ENCODE measurements at places on chromosomes 2 and 18.

DNA sequence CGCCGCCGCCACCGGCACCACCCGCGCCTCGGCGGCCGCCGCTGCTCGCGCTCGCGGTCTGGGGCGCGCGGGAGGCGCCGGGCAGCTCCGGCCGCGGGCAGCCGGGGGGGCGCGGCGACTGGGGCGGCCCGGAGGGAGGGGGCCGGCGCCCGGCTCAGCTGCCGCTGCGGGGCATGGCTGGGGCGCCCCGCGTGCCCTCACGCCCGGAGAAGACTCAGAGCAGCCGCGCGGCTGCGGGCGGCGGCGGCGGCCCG lies 295 bp downstream of the GAREM1 start:
- H3K4me1 ChIP-seq, result peaks cover 5% of the 10 kb centered on the region
- peak overlapping the region; percentile 77 for H3K4me3 ChIP-seq
- H3K27me3 ChIP-seq, result no peaks in the 10 kb centered on the region
- no peaks in the 10 kb centered on the region for H3K36me3 ChIP-seq

- no peaks in the 10 kb centered on the region for H3K36me3 ChIP-seq
- H3K4me3 ChIP-seq, result no peak overlapping the region
- H3K27me3 ChIP-seq, result no peaks in the 10 kb centered on the region
- peaks cover 11% of the 10 kb centered on the region for H3K4me1 ChIP-seq
- H3K27ac ChIP-seq, result no peak overlapping the region
Measured at GRCh38 chr2:235544689-235544969, 50.8 kb downstream of the AGAP1 start.

GRCh38 chr2:25822190-25823117 lies 55.8 kb downstream of the ASXL2 start:
- H3K4me1 ChIP-seq, result no peaks in the 10 kb centered on the region
- H3K4me3 ChIP-seq, result no peak overlapping the region
- H3K36me3 ChIP-seq, result no peaks in the 10 kb centered on the region
- no peaks in the 10 kb centered on the region for H3K27me3 ChIP-seq

- DNase-seq, result no peak
- H3K4me3 ChIP-seq, result no peak overlapping the region
- no peaks in the 10 kb centered on the region for H3K27me3 ChIP-seq
- no peaks in the 10 kb centered on the region for H3K36me3 ChIP-seq
- no peaks in the 10 kb centered on the region for H3K4me1 ChIP-seq
Measured at GRCh38 chr2:7288484-7288883, 371.3 kb downstream of the RNF144A start.

DNA sequence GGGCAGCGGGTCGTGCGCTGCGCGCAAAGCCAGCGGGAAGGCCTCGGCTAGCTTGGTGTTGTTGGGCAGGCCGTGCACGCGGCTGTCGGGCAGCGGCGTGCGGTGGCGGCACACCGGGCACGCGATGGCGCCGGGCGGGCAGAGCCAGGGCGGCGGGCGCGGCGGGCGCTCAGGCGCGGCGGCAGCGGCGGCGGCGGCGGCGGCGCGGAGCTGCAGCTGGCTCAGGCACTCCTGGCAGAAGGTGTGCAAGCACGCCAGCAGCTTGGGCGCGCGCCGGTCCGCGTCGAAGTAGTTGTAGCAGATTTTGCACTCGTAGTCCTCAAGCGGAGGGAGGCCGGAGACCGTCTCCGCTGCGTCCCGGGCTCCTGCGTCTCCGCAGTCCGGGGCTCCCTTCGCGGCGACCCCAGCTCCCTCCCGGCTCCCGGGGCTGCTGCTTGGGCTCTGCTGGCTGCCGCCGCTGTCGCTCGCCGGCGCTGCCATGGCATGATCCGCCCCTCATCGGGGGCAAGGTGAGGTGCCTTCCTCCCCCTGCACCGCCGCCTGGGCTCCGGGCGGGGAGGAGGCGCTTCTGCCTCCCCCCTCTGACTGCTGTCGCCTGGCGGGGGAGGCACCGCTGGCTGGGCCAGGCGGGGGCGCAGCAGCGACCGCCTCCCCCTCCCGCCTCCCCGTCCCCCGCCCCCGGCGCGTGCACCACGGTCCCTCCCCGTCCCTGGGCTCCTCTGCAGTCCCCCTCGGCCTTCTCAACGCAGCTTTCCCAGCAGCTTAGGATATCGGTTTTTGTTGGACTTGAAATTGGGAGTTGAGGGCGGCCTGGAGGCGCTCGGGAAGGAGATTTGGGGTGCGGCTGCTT lies 21.0 kb upstream of the PAX3 start:
- no peaks in the 10 kb centered on the region for H3K27me3 ChIP-seq
- peaks cover 7% of the 10 kb centered on the region for H3K4me1 ChIP-seq
- H3K27ac ChIP-seq, result no peak overlapping the region
- peak overlapping the region; percentile 58 for H3K4me3 ChIP-seq
- no peaks in the 10 kb centered on the region for H3K36me3 ChIP-seq

DNA sequence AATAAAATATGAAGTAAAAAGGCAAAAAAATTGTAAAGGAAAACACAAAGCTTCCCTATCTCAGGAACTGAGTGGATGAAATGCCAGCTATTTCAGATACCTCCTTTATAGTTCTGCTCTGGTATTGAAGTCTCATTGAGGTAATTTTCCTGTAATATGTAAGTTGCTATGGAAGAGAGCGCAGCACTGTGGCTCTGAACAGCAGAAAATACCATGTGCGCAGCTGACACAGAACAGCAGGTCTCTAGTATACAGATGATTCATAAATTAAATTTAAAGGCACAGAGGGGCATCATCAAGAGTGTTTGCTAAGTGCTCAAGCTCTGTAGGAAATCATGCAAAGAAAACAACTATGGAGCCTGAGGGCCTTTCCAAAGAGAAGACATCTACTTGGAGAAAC lies 315.3 kb upstream of the CDH7 start:
- no peak overlapping the region for H3K27ac ChIP-seq
- no peaks in the 10 kb centered on the region for H3K27me3 ChIP-seq
- no peaks in the 10 kb centered on the region for H3K4me1 ChIP-seq
- no peaks in the 10 kb centered on the region for H3K36me3 ChIP-seq

DNA sequence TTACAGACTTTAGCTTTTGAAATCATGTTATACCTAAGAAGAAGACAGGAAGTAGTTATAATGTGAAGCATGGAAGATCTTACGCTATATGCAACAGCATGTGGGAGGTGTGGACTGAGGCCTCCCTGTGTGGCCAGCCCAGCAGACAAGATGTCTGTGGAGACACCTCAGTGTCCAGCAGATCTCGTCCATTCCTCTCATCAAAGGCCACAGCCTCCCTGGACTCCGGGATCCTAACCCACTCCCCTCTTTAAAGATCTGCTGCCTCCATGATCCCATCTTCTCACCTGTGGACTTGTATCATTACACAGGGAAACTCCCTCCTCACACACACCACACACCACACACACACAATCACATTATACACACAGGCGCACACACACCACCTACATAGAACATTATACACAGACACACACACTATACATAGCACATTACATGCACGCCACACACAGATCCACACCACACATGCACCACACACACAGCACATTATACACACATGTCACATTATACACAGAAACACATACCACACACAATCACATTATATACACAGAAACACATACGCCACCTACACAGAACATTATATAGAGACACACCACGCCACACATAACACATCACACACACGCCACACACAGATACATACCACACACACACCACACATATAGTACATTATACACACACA lies 89.5 kb downstream of the PXDN start:
- no peak overlapping the region for H3K27ac ChIP-seq
- no peaks in the 10 kb centered on the region for H3K4me1 ChIP-seq
- no peak overlapping the region for H3K4me3 ChIP-seq
- H3K36me3 ChIP-seq, result peaks cover 42% of the 10 kb centered on the region
- no peaks in the 10 kb centered on the region for H3K27me3 ChIP-seq

GRCh38 chr2:220949466-220949865 lies 622.6 kb downstream of the EPHA4 start:
- H3K27ac ChIP-seq, result no peak overlapping the region
- H3K27me3 ChIP-seq, result no peaks in the 10 kb centered on the region
- no peak for DNase-seq
- H3K4me1 ChIP-seq, result no peaks in the 10 kb centered on the region

DNA sequence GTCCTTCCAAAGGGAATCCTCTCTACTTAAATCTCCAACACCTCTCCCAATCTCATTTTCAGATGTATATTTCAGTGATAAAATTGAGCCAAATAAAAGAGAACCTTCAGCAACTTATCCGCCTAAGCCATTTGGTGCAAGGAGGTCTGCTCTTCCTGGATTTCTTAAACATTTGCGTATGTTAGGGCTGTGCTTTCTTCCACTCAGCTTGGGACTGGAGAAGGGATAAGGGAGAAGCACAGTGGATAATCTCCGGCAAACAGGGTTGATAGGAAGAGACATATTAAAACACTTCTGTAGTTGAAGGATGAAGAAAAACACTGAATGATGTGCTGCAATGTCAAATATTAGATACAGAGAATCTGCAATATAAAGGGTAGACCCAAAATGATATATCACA lies 796.2 kb downstream of the KCNJ3 start:
- no peak overlapping the region for H3K4me3 ChIP-seq
- H3K27ac ChIP-seq, result no peak overlapping the region
- H3K27me3 ChIP-seq, result no peaks in the 10 kb centered on the region
- H3K4me1 ChIP-seq, result no peaks in the 10 kb centered on the region
- no peaks in the 10 kb centered on the region for H3K36me3 ChIP-seq
- DNase-seq, result no peak

- H3K36me3 ChIP-seq, result no peaks in the 10 kb centered on the region
- H3K4me3 ChIP-seq, result no peak overlapping the region
- no peaks in the 10 kb centered on the region for H3K4me1 ChIP-seq
- H3K27ac ChIP-seq, result no peak overlapping the region
Measured at GRCh38 chr2:236054125-236054524, 114.1 kb downstream of the GBX2 start.

GRCh38 chr2:128217671-128218070 lies 101.0 kb downstream of the HS6ST1 start:
- no peaks in the 10 kb centered on the region for H3K36me3 ChIP-seq
- no peak for DNase-seq
- H3K4me3 ChIP-seq, result no peak overlapping the region
- H3K27me3 ChIP-seq, result no peaks in the 10 kb centered on the region

DNA sequence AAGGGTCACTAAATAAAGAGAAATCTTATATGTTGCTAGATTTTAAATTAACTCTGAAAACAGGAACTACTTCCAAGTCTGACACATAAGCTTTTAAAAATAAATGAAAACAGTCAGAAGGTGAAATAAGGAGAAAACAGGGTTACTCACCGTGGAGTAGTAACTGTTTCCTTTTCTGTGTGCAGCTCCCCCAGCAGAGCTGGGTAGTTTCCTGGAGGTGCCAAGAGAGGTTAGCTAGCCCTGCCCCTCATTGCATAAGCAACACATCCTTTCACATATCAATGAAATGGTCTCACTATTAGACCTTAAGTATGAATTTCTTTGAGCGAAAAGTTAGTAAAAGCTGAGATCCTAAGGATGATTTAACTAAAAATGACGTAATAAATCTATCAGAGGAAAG lies 54.0 kb upstream of the GPR75 start:
- H3K4me1 ChIP-seq, result peaks cover 5% of the 10 kb centered on the region
- no peak overlapping the region for H3K4me3 ChIP-seq
- no peak for DNase-seq
- H3K27ac ChIP-seq, result no peak overlapping the region

DNA sequence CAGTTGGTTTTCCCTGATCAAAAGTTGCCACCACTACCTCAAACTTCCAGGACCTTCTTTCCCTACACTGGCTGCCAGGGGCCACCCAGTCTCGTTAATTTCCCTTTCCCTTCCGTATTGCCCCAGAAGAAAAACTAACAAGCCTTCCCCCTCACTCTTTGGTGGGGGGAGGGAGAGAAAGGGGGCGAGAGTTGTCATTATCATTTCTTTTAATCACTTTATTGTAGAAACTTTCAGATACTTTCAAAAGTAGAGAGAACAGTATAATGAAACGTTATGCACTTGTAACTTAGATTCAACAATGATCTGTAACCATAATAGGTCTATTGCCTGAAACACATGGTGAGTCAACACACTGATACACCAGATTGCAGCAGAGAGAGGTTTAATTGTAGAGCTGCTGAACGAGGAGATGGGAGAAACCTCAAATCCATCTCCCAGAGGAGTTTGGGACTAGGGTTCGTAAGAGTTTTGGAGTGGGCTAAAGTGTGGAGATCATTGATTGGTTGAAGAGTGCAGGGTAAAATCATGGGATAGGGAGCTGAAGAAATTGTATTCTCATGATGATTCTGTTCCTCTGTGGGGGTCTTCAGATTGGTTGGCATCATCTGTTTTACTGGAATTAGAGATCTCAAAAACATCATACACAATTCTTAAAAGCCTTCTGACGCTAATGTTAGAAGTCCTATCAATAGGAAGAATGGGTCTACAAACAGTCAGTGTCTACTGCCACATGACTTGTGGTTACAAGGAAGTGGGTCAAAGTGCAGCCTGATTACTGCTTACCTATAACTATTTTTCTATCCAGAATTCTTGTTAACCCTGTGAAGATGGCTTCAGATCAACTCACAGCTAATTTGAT lies 2.6 kb upstream of the RNF149 start:
- DNase-seq, result no peak
- no peak overlapping the region for H3K4me3 ChIP-seq
- H3K36me3 ChIP-seq, result no peaks in the 10 kb centered on the region
- peaks cover 10% of the 10 kb centered on the region for H3K4me1 ChIP-seq

GRCh38 chr18:56574861-56575260 lies 63.5 kb downstream of the TXNL1 start:
- H3K4me3 ChIP-seq, result no peak overlapping the region
- H3K4me1 ChIP-seq, result peaks cover 11% of the 10 kb centered on the region
- H3K36me3 ChIP-seq, result no peaks in the 10 kb centered on the region
- H3K27me3 ChIP-seq, result no peaks in the 10 kb centered on the region

- H3K36me3 ChIP-seq, result no peaks in the 10 kb centered on the region
- H3K4me1 ChIP-seq, result peaks cover 17% of the 10 kb centered on the region
- no peak overlapping the region for H3K4me3 ChIP-seq
- no peak overlapping the region for H3K27ac ChIP-seq
Measured at GRCh38 chr2:26845021-26845420, 2.9 kb upstream of the DPYSL5 start.

DNA sequence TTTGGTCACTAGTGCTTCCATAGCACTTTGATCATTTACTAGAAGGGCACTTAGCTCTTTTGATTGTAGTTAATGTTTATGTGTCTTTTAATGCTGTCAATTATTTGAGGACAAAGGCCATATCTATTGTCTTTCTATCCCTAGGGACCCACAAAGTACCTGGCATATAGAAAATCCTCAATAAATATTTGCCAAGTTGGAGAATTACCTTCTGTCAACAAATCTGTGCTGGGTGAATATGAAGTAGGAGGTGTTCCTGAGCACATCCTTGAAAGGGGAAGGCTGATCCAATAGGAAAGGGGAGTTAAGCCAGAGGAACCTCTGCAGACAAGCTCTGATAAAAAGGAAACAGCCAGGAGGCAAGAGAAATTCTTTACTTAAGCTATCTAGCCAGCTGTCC lies 8.2 kb downstream of the DPP4 start:
- no peak overlapping the region for H3K4me3 ChIP-seq
- H3K27ac ChIP-seq, result no peak overlapping the region
- no peaks in the 10 kb centered on the region for H3K36me3 ChIP-seq
- DNase-seq, result no peak
- H3K27me3 ChIP-seq, result no peaks in the 10 kb centered on the region

GRCh38 chr2:158999458-158999857 lies 31.0 kb downstream of the TANC1 start:
- no peaks in the 10 kb centered on the region for H3K27me3 ChIP-seq
- H3K4me3 ChIP-seq, result no peak overlapping the region
- H3K27ac ChIP-seq, result no peak overlapping the region

- H3K4me1 ChIP-seq, result peaks cover 9% of the 10 kb centered on the region
- H3K27ac ChIP-seq, result no peak overlapping the region
Measured at GRCh38 chr2:4668381-4668780, 965.0 kb downstream of the DCDC2C start.
